ENCODE measurements at places on chromosomes 16 and 17. TPM values are rescaled to one million over a fixed set of nuclear protein-coding genes. Genes with fewer than 3 reads are reported as not detected.

DNA sequence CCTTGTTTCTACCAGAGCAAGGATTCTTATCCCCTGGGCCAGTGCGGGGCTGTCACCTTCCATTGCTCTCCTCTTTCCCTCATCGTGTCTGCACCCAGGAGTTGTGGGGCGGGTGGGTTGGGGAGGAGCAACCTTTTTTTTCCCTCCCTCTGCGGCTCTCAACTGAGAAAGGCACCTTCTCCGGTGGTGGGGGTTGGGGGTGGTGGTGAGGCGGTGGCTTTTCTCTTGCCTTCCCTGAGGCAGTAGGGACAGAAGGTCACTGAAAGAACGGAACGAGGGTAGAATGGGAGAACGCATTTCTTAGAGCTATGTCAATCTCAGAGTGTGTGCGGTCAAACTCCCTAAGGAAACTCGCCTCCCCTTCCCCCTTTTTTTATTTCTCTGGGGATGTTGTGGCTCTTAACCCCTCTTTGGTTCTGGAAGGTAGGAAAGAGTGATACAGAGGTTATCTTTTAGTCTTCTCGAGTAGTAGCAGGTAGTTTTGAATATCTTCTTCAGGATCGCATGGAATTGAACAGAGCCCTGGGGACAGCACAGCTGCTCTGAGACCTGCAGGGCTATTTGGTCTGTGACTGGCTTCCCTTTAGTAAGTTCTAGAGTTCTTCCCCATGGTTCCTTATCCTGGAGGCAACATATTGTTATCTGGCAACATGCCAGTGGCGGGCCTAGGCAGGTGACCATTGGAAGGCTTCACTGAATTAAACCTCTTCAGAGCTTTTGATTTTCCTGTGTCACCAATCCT is 994 bp downstream of the CLTC start:
- DNase-seq = peak; percentile 12

- no peak for DNase-seq
Observed at GRCh38 chr16:88623858-88624257, 14.5 kb upstream of the IL17C start.

GRCh38 chr17:50834429-50835300 is 721 bp upstream of the WFIKKN2 start:
- DNase-seq = no peak

- DNase-seq = no peak
Observed at GRCh38 chr17:74394275-74394950, 27.1 kb downstream of the GPR142 start.

DNA sequence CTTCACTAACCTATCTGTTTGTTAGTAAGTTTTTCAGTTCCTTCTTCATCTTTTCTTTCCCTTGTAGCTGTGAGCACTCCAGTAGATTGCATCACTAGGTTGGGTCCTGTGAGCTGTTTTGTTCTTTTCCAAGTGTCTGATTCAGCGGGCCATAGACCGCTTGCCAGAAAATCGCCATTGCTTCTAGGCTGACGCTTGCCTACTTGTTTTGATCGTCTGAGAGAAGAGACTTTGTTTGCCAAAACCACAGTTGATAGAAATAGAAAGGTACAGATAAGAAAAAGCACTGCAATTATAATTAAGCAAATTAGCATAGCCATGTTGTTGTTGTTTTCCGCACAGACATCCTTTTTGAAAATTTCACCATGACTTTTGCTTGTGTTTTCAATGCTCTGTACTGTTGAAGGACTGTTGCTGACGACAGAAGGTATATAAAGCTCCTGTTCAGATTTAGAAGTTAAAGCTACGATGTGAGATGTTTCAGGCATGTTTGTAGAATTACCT is 3.1 kb downstream of the EVI2A start:
- DNase-seq = no peak

DNA sequence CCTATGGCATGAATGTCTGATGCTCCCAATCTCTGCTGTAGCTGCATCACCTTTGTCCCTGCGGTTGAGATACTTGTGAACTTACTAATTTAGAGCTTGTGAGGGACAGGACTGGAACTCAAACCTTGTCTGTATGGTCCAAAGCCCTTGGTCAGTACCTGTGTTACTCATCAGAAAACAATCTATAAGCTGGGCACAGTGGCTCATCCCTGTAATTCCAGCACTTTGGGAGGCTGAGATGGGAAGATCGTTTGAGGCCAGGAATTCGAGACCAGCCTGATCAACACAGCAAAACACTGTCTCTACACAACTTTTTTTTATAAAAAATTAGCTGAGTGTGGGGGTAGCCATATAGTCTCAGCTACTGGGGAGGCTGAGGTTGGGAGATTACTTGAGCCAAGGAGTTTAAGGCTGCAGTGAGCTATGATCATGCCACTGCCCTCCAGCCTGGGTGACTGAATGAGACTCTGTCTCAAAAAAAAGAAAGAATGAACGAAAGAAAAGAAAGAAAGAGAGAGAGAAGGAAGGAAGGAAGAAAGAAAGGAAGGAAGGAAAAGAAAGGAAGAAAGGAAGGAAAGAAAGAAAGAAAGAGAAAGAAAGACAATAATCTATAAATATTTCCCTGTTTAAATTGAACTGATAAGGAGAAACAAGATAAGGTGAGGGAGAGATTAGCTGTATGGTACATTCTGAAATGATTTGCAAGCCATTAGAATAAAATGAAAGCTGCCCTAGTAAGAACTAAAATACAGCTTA is 31.7 kb upstream of the MYH10 start:
- DNase-seq = no peak

DNA sequence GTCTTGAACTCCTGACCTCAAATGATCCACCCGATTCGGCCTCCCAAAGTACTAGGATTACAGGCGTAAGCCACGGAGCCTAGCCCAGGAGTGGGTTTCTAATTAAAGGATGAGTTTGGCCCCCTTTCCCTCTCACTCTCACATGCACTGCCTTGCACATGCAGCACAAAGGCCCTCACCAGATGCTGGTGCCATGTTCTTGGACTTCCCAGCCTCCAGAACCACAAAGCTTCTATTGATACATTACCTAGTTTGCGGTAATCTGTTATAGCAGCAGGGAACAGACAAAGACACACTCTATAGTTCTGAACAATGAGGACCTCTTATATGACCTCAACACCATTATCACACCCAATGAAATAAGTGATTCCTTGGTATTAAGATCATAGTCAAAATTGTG is 17.9 kb upstream of the ITGAD start:
- no peak for DNase-seq

GRCh38 chr16:86727131-86727530 is 148.8 kb downstream of the FOXL1 start:
- DNase-seq = no peak

DNA sequence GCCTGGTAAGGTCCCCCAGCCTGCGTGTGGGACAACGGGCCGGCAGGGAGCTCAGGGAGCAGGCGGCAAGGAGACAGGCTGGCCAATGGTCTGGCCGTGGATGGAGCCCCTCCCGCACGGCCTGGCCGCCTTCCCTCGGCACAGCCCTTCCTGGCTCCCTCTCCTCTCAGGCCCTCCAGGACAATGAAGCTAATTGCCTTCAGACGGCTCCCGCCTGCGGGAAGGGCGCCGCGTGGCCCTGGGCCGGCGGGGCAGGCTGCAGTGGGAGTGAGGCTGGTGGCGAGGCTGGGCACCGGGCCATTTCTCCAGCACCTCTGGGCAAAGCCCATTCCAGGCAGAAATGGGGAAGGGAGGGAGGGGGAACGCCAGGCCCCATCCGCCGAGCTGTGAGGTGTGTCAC is 50.9 kb downstream of the ENGASE start:
- no peak for DNase-seq

- peak; percentile 48 for DNase-seq
Observed at GRCh38 chr16:3087243-3088235, 11.6 kb downstream of the ZSCAN10 start.

DNA sequence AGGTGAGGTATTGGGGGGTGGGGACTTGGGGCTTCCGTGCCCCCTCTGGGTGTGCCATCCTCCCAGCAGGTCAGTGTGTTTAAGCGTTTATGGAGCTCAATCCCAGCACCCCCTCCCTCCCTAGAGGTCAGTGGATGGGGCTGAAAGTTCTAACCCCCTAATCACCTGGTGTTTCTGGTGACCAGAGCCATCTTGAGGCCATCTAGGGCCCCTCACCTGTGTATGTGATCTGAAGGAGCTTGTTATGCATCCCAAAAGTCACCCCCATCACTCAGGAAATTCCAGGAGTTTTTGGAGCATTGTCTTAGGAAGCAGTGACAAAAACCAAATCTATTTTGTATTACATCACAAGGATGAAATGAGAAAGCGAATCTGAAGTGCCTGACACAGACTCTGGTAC is 67.8 kb upstream of the NOL11 start:
- DNase-seq = no peak

DNA sequence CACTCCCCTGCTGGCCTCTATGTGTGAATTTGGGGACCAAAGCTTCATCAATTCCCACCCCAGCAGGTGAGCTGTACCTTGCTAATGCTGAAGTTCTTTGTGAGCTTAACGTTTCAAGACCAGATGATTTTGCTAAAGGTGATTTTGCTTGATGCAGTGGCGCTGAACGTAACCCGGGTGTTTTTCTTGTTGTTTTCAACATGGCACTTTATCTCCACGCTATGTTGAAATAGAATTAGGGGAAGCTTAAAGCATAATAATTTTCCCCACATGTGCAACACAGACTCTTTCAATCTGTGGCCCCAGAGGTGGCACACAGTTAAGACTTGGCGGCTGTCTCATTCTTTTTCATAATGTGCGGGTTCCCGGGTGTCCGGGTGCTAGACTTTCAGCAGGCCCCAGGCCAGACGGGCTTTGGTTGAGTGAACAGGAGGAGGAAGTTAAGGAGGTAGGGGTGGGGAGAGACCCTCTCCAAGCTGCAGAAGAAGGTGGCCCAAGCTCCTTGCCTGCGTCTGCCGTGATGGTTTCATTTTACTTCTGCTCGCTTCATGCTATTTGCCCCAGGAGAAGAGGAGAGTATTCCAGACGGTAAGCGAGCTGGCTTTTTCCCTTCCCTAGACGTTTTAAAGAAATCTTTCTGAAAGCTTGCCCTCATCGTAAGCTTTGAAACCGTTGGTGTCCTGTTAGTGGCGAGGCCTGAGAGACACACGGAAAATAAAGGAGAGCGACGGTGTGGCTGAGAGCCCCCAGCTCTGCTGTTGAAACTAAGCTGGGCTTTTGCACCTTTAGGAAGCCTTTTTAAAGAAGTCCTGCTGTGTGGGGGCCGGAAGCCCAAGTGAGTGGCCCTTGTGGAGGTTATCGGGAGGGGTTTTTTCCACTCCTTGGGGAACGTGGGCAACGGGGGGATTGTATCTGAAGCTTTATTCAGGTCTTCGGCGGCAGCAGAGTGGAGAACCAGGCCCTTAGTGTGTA is 4.2 kb downstream of the FOXC2 start:
- no peak for DNase-seq

GRCh38 chr17:36647636-36648035 is 46.3 kb downstream of the MRM1 start:
- no peak for DNase-seq

GRCh38 chr17:72420775-72421127 is 299.9 kb downstream of the SOX9 start:
- DNase-seq = no peak

DNA sequence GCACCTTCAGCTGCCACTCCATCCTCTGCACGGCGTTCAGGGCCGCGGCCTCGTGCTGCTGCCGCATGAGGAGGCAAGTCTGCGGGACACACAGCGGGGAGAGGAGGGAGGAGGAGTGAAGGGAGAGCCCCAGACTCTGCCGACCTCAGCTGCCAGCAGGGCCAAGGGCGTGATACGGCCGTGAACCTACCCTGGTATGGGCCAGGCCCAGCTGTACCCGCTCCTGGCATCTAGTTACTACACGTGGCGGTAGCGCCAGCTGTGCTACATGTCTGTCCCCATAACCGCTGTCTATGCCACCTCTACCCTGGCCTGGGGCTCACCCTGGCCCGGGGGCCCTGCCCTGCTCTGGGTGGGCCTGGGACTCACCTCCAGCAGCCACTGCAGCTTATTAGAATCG is 51.1 kb downstream of the ZNF778 start:
- DNase-seq = no peak

DNA sequence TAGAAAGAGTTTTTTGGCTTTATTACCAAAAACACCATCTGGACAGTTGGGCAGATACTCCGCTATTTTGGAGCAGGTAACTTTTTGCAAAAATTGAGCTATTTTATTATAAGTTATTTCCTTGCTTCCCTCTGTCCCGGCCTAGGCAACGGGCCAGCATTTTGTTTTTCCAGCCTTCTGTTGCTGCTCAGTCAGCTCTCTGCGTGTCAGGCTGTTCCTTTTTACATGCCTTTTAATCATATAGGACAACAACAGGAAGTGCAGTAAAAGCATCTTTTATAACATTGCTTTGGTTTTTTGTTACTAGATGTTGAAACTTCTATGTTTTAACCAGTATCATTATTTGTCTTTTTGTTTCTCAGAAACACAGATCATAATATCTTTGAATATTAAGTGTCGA is 30.4 kb downstream of the PPM1D start:
- DNase-seq = no peak

- DNase-seq = no peak
Observed at GRCh38 chr16:18816286-18816685, 14.9 kb upstream of the ARL6IP1 start.

- DNase-seq = no peak
Observed at GRCh38 chr16:15752717-15753488, 102.9 kb downstream of the NDE1 start.

- DNase-seq = no peak
Observed at GRCh38 chr17:42153919-42154742, 658 bp downstream of the RAB5C start.

DNA sequence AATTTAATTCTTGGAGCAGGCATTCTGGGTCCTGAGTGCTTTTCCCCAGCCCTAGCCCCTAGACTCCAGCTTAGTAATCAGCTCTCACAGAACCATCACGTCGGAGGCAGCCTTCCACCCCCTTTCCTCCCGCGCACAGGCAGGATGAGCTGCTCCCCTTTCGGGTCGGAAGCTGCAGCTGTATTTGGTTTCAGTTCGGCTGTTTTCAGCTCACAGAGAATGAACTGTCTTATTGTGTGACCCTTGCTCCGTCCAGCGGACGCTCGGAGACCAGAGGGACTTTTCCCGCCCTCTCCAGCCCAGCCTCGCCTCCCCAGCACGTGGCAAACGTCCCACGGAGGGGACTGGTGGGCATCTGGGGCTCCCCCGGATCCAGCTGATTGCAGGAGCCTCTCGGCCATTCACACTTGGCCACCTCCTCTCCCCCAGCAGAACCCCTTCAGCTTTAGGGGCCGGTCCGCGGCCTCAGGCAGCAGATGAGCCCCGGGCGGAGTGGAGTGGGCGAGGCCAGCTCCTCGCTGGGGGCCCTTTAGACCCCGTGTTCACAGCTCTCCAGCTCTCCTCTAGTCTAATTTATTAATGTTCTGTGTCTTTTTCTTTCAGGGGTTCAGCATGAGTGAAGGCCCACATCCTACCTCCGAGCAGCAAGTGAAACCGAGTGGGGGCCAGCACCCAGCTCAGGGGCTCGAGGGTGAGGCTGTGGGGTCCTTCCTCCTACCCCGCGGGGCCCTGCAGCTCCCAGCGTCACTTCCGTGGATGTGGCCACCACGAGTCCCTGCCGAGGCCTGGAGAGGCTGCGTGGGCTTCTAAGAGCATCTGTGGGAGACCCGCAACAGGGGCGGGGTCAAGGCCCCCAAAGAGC is 863 bp upstream of the UTS2R start:
- no peak for DNase-seq

BAHCC1 gene
- total RNA-seq = 57.4 TPM

CACNG5 gene
- total RNA-seq = not detected

MMP2 gene
- total RNA-seq = 153 TPM

KRT23 gene
- not detected for total RNA-seq

TMEM238L gene
- not detected for total RNA-seq

TPPP3 gene
- 4.7 TPM for total RNA-seq

CX3CL1 gene
- total RNA-seq = 6.0 TPM

RANBP10 gene
- 21.7 TPM for total RNA-seq

Data from neural crest cell (in vitro differentiated cells).